ENCODE measurements at places on chromosomes 5 and 9. TPM values are rescaled to one million over a fixed set of nuclear protein-coding genes. Genes with fewer than 3 reads are reported as not detected.
A peak's percentile ranks its signal among the peaks of the same experiment; 100 is the strongest.

The SLC34A1 gene
- not detected for total RNA-seq

- H3K4me1 ChIP-seq, result peaks cover 4% of the 10 kb centered on the region
- H3K27ac ChIP-seq, result no peak overlapping the region
- H3K4me3 ChIP-seq, result no peak overlapping the region
These were observed 167.0 kb downstream of the TTC39B start for GRCh38 chr9:15140051-15140450.

DNA sequence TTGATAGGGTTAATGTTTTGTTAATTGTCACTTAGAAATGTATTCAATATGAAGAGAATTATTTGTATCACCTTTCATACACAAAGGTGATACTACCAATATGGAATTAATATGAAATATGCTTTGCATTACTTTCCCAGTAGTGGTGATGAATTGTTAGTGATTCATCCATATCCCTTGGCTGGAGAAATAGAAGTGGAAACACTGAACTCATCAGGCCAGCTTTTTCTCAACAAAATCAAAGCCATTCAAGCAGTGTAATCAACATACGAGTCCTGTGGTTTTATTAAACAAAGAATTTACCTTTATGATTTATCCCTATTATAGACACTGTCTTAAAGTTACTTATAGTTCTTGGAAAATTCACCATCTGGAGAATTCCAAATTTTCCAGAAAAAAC lies 264.0 kb upstream of the MEF2C start:
- no peaks in the 10 kb centered on the region for H3K4me1 ChIP-seq
- no peaks in the 10 kb centered on the region for H3K27me3 ChIP-seq
- no peaks in the 10 kb centered on the region for H3K36me3 ChIP-seq
- no peak for DNase-seq
- no peak overlapping the region for H3K27ac ChIP-seq
- no peak overlapping the region for H3K4me3 ChIP-seq

GRCh38 chr5:138753794-138754698 lies 821 bp downstream of the CTNNA1 start:
- peaks cover 24% of the 10 kb centered on the region for H3K4me1 ChIP-seq
- no peaks in the 10 kb centered on the region for H3K27me3 ChIP-seq
- DNase-seq, result peak; percentile 72
- H3K36me3 ChIP-seq, result peaks cover 5% of the 10 kb centered on the region
- peak overlapping the region; percentile 93 for H3K4me3 ChIP-seq

GRCh38 chr5:74382123-74382855 lies 258.2 kb downstream of the ENC1 start:
- H3K27me3 ChIP-seq, result no peaks in the 10 kb centered on the region
- no peak overlapping the region for H3K4me3 ChIP-seq
- peaks cover 5% of the 10 kb centered on the region for H3K4me1 ChIP-seq

GRCh38 chr5:57635146-57635777 lies 152.7 kb upstream of the ACTBL2 start:
- H3K27me3 ChIP-seq, result no peaks in the 10 kb centered on the region
- H3K4me1 ChIP-seq, result no peaks in the 10 kb centered on the region
- no peaks in the 10 kb centered on the region for H3K36me3 ChIP-seq
- no peak overlapping the region for H3K27ac ChIP-seq

DNA sequence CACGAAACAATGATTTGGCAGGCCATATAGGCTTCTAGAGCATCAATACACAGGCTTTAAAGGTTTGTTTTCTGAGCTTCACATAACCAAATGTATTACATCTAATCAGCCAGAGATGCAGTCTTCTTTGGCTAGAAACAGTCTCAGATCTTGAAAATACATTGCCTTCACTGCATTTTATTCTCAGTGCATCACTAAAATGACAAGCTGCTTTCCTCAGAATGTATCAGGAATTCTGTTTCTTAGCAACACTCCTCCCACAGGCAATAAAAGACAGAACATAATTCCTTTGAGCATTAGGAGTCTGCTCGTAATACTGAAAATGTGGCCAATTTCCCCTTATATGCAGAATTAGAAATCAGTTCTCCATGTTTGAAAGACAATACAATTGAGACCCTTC lies 36.9 kb downstream of the FEM1C start:
- no peak overlapping the region for H3K4me3 ChIP-seq
- no peak for DNase-seq
- H3K27ac ChIP-seq, result no peak overlapping the region
- H3K4me1 ChIP-seq, result no peaks in the 10 kb centered on the region
- no peaks in the 10 kb centered on the region for H3K27me3 ChIP-seq

The SLC24A2 gene
- not detected for total RNA-seq

- no peaks in the 10 kb centered on the region for H3K4me1 ChIP-seq
- H3K4me3 ChIP-seq, result no peak overlapping the region
- no peaks in the 10 kb centered on the region for H3K27me3 ChIP-seq
- DNase-seq, result no peak
These were observed 58.7 kb upstream of the PAPPA start for GRCh38 chr9:116094846-116095245.

DNA sequence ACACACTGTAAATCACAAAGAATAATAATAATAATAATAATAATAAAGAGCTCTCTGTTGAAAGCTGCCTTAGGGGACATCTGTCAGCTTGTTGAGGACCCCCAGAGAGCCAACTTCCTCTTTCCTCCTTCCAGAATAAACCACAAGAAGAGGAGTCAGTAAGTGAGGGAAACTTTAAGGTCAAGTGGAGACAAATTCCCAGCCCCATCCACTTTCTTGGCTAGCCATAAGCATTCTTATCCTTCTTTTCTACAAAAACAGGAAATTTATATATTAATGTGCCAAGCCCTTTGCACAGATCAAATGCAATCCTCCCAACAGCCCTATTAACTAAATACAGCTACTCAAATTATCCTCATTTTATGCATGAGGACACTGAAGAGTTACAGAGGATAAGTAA lies 9.4 kb upstream of the C5orf58 start:
- H3K36me3 ChIP-seq, result no peaks in the 10 kb centered on the region
- DNase-seq, result no peak
- H3K4me1 ChIP-seq, result no peaks in the 10 kb centered on the region
- H3K27ac ChIP-seq, result no peak overlapping the region
- H3K4me3 ChIP-seq, result no peak overlapping the region

- H3K27me3 ChIP-seq, result no peaks in the 10 kb centered on the region
- no peak overlapping the region for H3K4me3 ChIP-seq
- no peaks in the 10 kb centered on the region for H3K4me1 ChIP-seq
- no peak for DNase-seq
These were observed 112.3 kb upstream of the MARCHF11 start for GRCh38 chr5:16291894-16292293.

The RAD23B gene
- total RNA-seq, result 57.7 TPM

DNA sequence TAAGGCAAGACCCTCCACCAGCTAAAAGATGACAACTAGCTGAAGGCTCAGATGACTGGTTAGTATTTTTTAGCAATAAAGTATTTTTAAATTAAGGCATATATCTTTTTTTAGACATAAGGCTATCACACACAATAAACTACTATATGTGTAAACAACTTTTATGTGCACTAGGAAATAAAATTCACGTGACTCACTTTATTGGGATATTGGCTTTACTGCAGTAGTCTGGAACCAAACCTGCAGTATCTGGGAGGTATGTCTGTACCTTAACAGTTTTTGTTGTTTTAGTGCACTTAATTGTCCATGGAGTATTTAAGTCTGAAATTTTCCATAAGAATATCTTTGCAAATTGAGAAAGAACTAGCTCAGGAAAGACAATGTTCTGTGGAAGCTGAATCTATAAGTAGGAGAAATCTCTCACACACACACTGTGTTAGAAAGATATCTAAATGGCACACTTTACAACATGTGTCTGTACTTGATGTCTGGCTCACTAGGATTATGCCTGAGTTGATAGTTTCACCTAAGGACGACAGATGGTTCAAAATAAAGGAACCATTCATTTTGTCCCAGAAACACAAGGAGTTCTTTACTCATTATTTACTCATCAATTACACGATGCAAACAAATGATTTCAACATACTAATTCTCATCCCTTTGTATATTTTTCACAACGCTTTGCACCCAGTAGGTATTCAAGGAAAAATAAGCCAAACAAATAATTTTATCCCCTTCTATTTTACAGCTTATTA lies 4.6 kb downstream of the RAPGEF6 start:
- peaks cover 19% of the 10 kb centered on the region for H3K4me1 ChIP-seq
- no peaks in the 10 kb centered on the region for H3K27me3 ChIP-seq
- no peak overlapping the region for H3K27ac ChIP-seq
- H3K4me3 ChIP-seq, result no peak overlapping the region

GRCh38 chr9:136578915-136579649 lies 33.2 kb upstream of the NOTCH1 start:
- DNase-seq, result no peak
- no peak overlapping the region for H3K4me3 ChIP-seq
- H3K27ac ChIP-seq, result no peak overlapping the region
- H3K4me1 ChIP-seq, result peaks cover 15% of the 10 kb centered on the region

- H3K4me1 ChIP-seq, result peaks cover 52% of the 10 kb centered on the region
- H3K36me3 ChIP-seq, result no peaks in the 10 kb centered on the region
- no peak for DNase-seq
- H3K4me3 ChIP-seq, result peak overlapping the region; percentile 68
These were observed 220 bp downstream of the NOTCH1 start for GRCh38 chr9:136545692-136545964.

The SPATA31C1 gene
- not detected for total RNA-seq

DNA sequence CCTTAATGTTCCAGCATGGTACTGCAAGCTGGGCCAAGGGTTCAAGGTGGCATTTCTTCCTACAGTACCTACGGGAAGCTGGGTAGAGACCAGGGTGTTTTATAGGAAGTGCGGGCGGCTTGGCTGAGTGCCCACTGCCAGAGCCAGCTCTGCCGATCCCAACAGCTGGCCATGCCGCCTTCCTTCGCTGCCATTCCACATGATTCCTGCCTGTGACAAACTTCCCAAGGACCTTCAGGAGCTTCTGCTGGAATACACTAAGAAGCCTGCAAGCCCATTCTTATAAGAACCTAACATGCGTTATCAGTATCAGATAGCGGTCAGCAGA lies 22.0 kb downstream of the MYO10 start:
- H3K27me3 ChIP-seq, result no peaks in the 10 kb centered on the region
- no peaks in the 10 kb centered on the region for H3K36me3 ChIP-seq
- H3K4me1 ChIP-seq, result no peaks in the 10 kb centered on the region
- no peak overlapping the region for H3K4me3 ChIP-seq

The LPAR1 gene
- total RNA-seq, result 35.4 TPM

GRCh38 chr9:122128007-122128968 lies 31.3 kb downstream of the NDUFA8 start:
- no peak overlapping the region for H3K4me3 ChIP-seq
- peaks cover 7% of the 10 kb centered on the region for H3K4me1 ChIP-seq
- H3K27ac ChIP-seq, result no peak overlapping the region
- H3K27me3 ChIP-seq, result peaks cover 5% of the 10 kb centered on the region
- DNase-seq, result no peak

DNA sequence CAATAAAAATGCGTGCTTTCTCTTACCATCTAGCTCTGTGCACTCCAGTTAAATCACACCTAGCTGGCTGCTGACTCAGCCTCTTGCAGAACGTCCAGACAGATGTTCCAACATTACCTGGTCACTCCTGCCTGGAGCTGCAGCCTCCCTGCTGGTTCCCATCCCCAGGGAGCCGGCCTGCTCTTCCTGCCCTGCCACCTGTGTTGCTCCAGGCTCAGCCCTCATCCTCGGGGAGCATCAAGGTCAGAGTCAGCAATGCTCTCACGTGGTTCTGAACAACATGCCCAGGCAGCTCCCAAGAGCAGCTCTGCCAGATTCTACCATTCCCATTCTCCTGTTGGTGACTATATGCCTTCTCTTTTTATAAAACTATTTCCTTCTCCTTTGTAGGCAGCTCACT lies 81.3 kb downstream of the GADD45G start:
- H3K27ac ChIP-seq, result no peak overlapping the region
- peaks cover 7% of the 10 kb centered on the region for H3K4me1 ChIP-seq
- no peak for DNase-seq
- no peaks in the 10 kb centered on the region for H3K27me3 ChIP-seq
- no peaks in the 10 kb centered on the region for H3K36me3 ChIP-seq

GRCh38 chr5:111153945-111154344 lies 61.8 kb downstream of the WDR36 start:
- no peak for DNase-seq
- H3K36me3 ChIP-seq, result no peaks in the 10 kb centered on the region
- no peaks in the 10 kb centered on the region for H3K4me1 ChIP-seq
- no peak overlapping the region for H3K4me3 ChIP-seq
- H3K27ac ChIP-seq, result no peak overlapping the region

DNA sequence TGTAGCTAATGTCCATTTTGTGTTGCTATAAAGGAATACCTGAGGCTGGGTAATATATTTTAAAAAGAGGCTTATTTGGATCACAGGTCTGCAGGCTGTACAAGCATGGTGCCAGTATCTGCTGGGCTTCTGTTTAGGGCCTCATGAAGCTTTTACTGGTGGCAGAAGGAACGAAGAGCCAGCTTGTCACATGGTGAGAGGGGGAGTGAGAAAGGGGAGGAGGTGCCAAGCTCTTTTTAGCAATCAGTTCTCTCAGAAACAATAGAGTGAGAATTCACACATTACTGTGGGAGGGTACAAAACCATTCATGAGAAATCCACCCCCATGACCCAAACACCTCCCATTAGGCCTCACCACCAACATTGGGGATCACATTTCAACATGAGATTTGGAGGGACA lies 340.9 kb downstream of the RASEF start:
- no peaks in the 10 kb centered on the region for H3K36me3 ChIP-seq
- no peak overlapping the region for H3K4me3 ChIP-seq
- no peak overlapping the region for H3K27ac ChIP-seq
- no peaks in the 10 kb centered on the region for H3K27me3 ChIP-seq
- DNase-seq, result no peak

The MLANA gene
- total RNA-seq, result not detected

DNA sequence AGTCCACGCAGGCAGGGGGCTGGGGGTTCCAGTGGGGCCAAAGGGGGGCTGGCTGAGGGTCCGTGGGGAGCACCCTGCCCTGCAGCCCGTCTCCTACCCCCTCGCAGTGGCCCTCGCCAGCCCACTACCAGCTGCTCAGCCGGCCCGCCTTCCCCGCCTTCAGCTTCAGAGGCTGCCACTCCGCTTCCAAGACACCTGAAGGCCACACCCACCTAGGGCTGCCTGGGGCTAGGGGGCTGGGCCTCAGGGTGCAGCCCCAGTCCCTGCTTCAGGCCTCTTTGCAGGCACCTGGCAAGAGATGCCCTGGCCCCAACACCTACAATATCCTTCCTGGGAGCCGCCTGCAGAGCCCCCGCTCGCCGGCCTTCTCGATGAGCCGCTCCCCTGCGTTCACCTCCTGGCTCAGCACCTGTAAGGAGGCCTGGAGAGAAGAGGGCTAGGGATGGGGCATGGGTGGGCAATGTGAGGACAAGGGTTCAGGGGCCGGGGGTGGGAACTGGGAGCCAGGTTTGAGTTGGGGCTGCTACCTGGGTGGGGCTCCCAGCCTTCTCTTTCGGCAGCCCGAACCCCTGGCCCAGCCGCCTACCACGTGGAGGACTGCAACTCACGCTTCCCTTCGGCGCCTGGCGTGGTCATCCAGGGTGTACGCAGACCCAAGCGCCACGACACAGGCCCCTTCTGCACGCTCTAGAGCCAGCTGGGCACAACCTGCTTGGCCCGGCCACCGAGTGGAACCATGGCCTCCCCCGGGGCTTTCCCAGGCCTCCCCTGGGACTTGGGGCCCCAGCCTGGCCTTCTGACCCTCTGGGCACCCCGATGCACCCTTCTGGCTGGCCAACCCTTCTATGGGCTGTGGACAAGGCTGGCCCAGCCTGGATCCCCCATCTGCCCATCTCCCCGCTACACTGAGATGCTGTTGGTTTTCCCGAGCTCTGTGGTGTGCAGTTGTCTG lies 1.7 kb downstream of the STPG3 start:
- no peak for DNase-seq
- no peak overlapping the region for H3K4me3 ChIP-seq
- H3K27ac ChIP-seq, result no peak overlapping the region

The FIBCD1 gene
- not detected for total RNA-seq

Measured in ascending aorta (tissue), 2 donors.